ENCODE measurements at places on chromosomes 1 and 21. TPM values are rescaled to one million over a fixed set of nuclear protein-coding genes. Genes with fewer than 3 reads are reported as not detected.

Gene DNAJC6
- 8.3 TPM for total RNA-seq

GRCh38 chr1:193589597-193590040, 403.2 kb upstream of the B3GALT2 start:
- no peak for DNase-seq

Gene IL19
- not detected for total RNA-seq

DNA sequence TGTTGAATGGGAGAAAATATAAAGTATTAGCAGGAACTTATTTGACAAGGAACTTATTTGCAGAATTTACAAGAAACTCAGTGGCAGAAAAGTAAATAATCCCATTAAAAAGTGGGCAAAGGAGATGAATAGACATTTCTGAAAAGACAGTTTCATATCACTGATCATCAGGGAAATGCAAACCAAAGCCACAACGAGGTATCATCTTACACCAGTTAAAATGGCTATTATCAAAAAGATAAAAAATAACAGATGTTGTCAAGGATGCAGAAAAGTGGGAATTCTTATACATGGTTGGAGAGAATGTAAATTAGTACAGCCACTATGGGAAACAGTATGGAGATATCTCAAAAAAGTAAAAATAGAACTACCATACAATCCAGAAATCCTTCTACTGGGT, 61.0 kb downstream of the SYT14 start:
- no peak for DNase-seq

DNA sequence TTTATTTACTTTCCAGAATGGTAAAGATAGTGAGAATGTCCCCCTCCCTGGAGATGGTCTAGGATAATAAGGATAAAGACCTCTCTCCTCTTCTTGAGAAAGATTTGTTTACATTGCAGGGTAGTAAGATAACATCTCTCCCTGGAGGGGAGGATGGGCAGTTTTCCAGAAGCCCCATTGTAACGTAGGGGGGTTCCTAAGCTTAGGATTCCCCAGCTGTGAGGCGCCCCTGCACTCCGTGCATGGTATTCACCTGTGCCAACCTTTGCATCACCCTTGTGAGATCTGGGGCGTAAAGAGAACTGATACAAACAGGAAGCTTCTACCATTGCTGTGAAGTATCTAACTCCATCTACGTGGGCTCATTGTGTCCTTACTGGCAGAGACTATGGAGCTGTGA, 148.7 kb upstream of the DNAH14 start:
- no peak for DNase-seq

DNA sequence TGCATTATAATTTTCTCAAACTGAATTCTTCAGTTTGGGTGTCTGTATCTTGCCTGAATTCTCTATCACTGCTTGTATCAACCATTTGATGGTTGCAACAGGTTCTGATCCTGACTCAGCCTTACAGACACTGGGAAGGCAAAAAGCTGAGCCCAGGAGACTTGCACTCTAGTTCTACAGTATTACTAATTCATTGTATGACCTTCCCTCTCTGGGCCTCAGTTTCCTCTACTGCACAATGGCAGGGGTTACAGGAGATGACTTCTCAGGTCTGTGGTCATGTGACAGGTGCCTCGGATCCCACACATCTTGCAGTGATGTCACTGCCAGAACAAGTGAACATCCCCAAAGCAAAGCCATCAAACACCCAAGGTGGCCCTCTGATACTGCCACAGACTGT, 38.7 kb downstream of the RRAGC start:
- DNase-seq: no peak

DNA sequence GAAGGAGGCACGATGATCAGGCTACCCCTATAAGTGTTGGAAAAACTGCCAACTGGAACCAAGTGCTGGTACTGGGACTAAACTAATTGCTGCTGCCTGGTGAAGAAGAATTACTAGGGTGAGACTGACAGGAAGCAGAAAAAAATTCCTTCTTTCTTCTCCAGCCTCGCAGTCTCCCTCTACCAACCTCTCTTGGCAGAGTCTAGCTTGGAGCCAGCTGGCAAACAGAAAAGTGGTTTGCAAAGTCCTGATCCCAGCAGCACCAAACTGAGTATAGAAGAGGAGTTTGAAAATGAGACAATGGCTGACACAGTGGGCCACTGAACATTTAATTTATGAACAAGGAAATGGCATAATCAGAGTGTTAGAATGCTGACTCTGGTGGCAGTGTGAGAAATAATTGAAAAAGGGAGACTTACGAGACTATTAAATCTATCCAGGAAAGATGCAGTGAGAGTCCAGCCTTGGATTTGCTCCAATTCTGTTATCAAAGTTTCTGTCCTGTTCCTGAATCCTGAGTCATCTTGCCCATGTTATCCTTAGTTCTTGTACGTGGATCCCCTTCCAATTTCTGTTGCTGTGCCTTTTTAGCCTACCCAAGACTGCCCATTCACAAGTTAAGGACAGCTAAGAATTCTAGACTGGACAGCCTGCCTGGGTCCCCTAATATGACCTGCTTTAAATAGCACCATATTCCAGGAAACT, 23.7 kb upstream of the DISP1 start:
- DNase-seq: no peak

GRCh38 chr1:43687301-43688108, 19.8 kb upstream of the ST3GAL3 start:
- DNase-seq: no peak

Gene TTC39A
- total RNA-seq: 30.9 TPM

DNA sequence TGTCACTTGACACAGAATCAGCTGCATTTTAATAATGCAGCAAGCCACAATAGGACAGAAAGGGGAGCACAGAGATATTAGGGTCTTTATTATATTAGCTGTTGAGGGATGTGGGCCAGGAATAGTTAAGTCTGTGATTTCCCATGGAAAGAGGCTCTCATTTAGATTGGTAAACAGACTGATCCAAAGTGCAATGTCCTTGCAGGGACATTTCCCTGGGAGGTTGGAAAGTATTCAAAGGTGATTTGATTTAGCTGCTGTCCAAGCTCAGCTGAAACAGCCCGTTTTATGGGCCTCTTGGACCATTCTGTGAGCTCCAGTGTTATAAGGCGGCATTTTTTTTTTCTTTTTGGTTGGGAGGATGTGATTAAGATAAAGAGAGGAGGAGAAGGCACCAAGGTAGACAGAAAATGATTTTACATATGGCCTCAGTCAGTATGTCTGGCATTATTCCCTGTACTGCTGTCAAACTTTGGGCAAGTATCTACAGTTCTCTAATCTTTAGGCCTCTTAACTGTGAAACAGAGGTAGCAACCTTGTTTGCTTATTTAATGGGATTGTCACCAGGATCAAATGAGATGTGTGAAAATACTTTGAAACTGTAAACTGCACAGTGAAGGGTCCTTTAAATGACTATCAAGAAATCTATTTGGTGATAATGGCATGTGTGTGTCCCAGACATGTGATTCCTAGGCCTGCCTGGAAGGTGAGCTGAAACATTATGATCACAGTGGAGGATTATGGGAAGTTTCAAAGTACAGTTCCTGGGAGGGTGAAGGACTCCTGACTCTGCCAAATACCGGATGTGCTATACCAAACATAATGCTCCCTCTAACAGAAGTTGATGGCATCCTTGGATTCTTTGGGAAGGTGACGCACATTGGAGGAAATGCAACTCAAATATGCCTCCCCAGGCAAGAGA, 62.2 kb downstream of the NOS1AP start:
- DNase-seq: no peak
